ENCODE measurements at places on chromosomes 3 and 15.

DNA sequence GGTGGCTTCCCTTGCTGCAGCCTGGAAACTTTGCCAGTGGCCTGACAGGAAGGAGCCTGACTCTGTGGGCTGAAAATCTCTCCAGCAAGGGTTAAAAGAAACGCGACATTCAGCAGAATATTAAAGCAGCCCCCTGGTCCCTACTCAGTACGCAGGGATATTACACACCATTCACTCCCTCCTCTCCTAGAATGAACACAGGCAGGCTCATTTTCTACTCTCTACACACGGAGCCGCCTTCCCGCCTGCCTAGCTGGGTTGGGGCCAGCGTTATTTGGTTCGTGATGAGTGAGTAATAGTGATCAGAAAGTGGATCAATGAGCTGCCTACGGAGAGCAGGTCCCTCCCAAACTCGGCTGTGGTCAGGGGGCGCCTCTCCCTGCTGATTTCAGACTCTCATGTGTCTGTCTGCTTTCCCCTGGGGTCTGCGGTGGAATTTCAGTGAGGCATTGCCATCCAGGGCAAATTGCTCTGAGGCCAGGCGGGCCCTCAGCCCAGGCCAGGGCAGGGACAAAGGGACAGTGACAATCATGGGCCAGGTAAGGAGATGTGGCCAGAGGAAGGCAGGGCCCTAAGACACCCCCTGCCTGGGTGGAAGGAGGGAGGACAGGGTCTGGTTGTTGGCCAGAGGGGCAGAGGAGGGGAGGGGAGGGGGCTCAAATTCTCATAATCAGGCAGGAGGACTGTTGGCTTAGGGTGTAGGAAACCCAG, 2.8 kb downstream of the EPHB1 start:
- DNase-seq: no peak

GRCh38 chr3:189737071-189737470, 105.9 kb downstream of the TP63 start:
- no peak for DNase-seq

GRCh38 chr15:61196711-61197586, 32.2 kb downstream of the RORA start:
- no peak for DNase-seq

DNA sequence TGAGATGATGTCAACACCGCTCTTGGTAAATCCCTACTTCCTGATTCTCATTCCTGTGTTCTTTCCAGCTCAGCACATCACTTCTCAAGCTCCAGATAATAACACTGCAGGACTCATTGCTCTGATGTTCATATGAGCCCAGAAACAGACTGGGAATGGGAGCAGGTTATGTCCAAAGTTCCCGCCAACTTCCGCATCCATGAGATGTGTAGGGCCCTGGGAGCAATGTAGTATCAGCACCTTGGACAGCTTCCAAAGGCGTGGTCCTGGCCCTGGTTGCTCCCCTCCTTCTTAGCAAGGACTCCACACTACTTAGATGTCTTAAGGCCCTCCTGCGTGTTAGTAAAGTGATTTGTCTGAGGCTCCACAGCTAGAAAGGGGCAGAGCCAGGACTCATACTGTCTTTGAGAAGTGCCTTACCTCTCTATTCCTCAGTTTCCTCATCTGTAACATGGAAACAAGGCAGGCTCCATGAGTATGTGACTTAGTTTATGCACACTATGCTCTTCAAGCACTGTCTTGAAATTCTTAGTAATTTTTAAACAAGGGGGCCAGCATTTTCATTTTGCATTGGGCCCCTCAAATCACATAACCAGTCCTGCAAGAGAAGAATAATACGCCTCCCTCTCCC, 27.9 kb upstream of the SLC6A1 start:
- DNase-seq: peak; percentile 47

DNA sequence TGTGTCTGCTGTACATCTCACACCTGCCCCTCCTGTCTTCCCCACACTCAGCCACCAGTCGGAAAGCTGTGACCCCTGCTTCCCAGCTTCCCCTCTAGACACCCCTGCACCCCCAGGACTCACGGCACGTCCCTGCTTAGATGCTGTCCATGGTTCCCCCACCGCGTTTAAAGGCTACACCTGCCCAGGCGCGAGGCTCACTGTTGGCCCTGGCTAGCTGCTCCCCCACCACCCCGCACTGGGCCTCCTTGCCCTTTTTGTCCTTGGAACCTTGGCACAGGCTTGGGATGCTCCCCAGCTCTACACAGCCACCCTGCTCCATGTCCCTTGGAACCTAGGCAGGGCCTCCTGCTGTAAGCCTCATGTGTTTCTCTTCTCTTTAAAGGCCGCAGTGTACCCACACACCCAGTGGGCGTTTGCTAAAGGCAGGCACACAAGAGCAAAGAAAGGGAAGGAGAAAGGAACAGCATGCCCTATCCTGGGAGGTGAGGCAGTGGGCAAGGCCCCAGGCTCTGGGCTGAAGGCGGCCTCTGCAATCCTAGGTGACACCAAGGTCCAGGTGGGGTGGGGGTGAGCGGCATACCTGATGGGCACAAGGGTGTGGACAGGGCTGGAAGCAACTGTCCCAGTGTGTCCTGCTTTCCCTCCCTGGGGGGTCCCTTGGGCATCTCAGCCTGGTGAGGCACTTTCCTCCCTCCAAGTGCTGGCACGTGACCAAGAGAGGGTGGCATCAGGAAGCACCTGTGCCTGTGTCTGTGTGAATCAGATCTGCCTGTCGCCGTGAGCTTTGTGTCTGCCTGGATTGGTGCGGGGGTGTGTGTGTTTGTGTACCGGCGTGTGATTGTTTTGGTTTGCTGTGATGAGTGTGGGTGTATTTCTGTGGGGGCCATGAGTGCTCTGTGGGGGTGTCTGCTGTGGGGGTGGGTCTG, 54.4 kb downstream of the TPRA1 start:
- no peak for DNase-seq

DNA sequence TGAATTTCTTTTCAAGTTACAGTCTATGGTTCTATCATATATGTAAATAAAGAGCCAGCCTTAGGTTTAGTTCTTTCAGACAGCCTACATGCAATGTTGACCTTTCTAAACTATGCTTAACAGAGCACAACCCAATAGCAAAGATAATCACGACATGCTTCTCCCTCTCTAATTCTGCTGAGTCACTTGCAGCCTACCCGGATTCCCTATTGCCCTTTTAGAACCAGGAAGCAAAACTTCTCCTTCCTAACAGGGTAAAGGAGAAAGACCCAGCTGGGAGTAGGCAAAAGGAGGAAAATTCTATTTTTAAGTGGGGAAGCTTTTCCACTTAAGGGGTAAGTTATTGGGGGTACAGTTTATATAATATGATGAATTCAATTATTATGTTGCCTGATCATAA, 79.3 kb downstream of the SLC7A14 start:
- peak; percentile 62 for DNase-seq

GRCh38 chr3:186330772-186331460, 31.1 kb downstream of the DGKG start:
- DNase-seq: no peak

DNA sequence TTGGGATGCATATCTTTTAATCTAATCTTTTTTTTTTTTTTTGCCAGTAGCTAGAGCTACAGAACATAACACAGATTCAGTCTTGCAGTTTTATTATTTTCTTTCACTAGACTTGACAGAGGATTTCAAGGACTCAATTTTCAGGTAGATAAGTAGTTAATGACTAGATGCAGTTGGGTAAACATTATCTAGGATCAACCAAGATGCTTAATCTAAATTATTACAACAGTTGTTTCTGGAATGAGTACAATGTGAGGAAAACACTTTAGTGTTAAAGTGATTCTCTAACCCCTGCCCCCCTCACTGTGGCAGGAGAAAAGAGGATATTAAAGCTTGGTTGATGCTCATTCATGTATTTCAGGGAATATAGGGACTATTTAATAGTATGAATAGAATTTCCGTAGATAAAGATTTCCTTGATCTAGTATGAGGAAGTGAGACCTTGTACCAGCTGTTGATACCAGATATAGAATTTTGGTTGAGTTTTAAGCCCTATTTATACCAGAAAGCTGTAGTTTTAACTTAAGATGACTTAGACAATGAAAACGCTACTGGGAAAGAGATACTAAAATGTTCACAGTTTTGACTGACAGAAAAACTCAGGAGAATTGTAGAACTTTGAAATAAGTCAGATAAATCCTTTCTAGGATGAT, 389.0 kb upstream of the C2CD4B start:
- DNase-seq: no peak

DNA sequence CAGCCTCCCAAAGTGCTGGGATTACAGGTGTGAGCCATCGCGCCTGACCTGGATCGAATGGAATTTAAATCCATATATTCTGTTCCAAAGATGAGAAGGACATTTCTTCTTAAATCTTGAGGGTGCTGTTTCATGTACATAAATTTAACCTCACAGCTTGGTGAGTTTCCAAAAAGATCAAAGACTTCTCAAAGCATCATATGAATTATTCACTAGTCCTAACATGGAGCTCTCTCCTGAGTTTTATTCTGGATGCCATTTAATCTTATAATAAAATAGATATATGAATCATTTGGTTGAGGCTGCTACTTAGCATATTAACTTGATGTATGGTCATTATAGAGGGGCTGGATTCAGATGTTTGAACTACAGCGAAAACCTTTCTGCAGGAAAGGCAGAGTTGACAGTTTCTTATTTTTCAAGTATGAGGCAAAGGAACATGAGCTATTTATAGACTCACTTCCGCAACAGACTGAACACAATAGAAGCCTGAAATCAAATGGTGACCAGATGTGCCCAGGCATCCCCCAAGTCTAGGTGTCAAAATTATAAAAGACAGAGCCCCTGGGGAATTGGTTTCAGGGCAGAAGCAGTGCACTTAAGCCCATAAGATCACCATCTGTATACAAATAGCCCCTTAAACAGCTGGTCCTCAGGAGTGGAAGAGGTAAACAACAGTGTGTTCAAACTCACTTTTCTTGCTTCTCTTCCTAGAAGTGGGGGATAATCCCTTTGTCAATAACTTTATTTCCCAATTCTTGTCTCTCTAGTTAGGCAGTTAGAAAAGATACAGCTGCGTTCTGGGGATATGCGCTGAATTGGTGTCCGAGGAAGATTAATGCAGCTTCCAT, 29.7 kb downstream of the STARD9 start:
- DNase-seq: peak; percentile 54

- no peak for DNase-seq
Observed at GRCh38 chr3:126111566-126112475, 27.9 kb upstream of the SLC41A3 start.

DNA sequence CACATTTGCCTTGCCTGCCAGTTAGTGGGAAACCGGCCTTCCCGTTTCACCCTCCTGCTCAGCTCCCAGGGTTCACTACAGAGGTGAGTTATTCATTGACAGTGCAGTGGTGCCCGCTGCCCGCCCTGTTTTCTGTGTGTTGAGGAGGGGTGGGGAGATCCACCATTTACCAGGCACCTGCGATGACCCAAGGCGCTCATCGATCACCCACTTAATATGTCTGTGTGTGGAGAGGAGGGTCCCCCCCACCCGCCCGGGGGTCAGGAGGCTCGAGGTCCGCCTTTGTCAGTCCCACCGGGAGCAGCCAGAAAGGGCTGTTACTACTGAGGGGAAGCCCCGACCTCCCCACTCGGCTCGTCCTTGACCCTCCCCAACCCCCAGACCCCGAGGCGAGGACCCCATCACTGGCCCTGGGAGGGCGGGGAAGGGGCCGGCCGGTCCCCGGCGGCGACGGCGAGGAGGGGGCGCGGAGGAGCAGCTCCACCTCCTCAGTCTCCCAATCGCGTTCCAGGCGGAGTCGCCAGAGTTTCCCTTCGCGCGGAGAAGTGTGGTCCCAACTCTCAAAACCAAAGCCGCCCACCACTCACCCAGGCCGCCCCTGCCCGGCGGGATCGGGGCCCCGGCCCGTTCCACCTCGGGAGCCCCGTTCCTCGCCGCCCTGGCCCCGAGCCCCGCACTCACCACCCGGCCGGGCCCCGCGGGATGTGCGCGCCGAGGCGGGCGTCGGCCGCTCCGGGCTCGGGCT, 1.1 kb downstream of the PLXNB1 start:
- peak; percentile 44 for DNase-seq

Measured in EH (cell line).